Stimulated activated CD8-positive, alpha-beta memory T cell treated with anti-CD3 and anti-CD28 coated beads, Interleukin-15, amount 100 ng/mL, for 4 hours (primary cell): ENCODE measurements at places on chromosomes 4 and X.

DNA sequence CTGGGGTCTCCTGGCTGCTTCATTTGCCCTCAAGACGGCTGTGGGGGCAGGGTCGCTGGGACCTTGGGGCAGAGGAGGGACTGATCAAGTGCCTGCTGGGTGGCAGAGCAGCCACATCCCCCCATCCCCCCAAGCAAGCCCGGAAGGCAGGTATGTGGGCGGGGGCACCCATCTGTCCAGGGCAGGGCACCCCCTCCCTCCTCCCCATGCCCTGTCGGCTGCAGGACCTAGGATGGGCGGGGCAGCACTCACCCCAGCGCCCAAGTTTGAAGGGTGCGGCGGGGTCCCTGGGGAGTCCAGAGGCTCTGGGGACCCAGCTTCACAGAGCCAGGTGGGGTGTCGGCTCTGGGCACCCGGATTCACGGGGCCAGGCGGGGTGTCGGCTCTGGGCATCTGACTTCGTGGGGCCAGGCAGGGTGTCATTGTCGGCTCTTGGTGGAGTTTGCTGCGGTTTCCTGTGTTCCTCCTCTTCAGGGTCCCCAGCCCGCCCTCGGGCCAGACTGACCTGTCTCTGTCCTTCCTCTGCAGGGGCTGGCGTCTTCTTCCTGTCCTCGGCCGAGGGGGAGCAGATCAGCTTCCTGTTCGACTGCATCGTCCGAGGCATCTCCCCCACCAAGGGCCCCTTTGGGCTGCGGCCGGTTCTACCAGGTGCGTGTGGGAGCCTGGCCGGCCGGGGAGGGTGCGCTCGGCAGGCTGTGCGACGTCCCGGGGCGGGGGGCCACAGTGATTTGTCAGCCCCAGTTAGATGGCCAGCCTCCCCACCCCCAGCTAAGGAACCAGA lies 22.1 kb downstream of the DOK7 start:
- no peak for DNase-seq

GRCh38 chr4:7007944-7008343 lies 35.2 kb upstream of the TADA2B start:
- DNase-seq = no peak

DNA sequence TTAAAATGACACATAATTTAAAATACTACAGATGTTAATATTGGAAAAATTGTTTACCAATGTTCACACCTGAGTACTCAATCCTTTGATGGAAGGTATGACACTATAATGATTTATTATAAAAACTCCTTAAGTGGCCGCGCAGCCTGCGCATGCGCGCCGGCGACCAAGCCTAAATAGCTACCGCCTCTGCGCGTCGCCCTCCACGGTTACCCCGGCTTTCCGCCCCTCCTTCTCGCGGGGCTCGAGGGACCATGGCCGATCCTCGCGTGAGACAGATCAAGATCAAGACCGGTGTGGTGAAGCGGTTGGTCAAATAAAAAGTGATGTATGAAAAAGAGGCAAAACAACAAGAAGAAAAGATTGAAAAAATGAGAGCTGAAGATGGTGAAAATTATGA lies 170.2 kb downstream of the DMD start:
- DNase-seq = no peak

- DNase-seq = no peak
Observed at GRCh38 chrX:3066555-3066954, 25.3 kb downstream of the ARSF start.

DNA sequence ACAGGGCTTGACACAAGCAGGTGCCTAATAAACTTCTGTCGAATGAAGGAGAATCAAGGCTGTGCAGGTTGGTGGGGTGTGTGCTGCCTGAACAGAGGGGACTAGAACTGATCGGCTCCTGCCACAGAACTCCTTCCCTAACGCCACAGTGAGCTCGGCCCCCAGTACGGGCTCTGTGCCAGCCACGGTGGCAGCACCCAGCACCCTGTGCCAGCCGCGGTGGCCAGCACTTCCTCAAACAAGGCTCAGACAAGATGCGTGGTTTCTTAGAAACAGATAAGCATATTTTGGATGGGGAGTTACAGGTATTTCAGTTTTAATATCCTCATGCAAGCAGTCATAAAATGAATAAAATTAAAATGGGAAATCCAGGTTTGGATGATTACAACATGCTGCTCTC lies 26.0 kb upstream of the C4orf50 start:
- no peak for DNase-seq

DNA sequence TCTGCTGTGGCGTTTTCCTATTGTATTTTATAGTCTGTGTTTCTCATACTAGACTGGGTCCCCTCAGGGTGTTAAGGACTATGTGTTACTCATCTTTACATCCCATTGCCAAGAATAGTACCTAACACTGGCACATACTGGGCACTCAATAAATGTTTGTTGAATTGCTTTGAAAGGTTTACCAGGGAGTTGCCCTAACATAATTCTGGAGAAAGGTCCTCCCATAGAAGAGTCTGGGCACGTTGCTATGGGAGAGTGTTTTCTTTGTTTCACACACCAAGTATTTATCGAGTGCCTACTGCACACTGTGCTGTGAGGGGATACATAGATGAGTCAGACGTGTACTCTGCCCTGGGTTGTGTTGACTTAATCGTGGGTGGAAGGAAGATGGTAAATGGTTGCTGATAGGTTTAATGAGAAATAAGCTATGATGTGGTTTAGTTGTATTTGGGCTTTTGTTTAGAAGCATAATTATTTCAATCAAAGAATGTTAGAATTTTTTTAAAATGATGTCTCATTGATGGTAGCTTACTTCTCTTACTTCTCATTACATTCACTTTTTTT lies 42.9 kb downstream of the AFF1 start:
- DNase-seq = no peak

DNA sequence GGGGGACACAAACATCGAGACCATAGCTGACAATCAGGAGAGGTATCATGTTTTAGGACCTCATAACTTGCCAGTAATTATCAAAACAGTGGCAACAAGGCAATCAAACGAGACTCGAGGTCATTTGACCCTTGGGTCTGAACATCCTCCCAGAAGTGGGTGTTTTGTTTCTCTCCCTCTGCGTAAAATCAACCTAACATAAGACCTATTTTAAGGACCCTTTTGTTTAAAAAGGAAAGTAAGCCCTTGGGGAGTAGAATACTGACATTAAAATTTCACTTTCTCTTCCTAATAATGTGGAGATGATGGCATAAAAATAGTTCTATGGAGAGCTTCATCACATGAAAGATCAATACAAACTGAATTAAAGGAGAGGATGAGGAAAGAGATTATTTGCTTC lies 106.2 kb upstream of the PUDP start:
- no peak for DNase-seq

GRCh38 chrX:104564335-104564734 lies 1.7 kb upstream of the IL1RAPL2 start:
- no peak for DNase-seq

DNA sequence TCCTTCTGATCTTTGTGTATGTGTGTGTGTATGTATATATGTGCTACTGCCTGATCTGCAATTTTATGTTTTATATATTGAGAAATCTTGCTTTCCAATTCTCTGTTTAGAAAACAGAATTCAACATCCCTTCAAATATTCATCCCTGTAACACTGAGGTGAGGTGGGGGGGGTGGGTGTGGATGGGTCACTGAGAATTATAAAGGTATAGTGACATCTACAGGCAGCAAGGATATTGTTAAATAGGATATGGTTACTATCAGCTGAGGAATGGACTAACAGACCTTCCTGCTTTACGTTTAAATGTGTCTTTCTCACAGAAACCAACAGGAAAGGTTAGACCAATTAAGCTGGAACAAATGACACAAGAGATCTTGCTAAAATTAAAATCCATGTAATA lies 19.0 kb upstream of the MAGEB2 start:
- DNase-seq = no peak

DNA sequence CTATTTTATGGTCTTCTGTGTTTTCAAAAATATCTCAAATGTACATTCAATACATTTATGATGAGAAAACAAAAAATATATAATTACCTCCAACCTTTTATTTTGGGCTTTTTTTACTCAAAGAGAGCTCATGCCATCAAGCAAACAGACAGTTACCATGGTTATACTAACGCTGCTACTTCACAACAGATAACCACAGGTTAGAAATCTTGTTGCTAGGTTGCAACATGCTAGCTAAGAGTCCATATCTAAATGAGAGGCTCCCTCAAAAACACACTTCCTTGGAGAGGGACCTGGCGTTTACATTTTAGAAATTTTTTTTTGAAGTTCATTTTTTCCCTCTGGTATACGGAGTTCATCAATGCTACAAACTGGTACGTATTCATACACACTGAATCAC lies 44.3 kb downstream of the TBC1D9 start:
- no peak for DNase-seq

GRCh38 chr4:151906438-151906837 lies 145.6 kb upstream of the GATB start:
- DNase-seq = no peak

- DNase-seq = no peak
Observed at GRCh38 chr4:168655182-168655581, 158.3 kb downstream of the PALLD start.
